ENCODE measurements at places on chromosomes 11 and 22.

GRCh38 chr11:103067118-103067517 lies 24.8 kb downstream of the DCUN1D5 start:
- no peak for DNase-seq

GRCh38 chr22:48554893-48555572 lies 1272.6 kb downstream of the BRD1 start:
- DNase-seq = no peak

DNA sequence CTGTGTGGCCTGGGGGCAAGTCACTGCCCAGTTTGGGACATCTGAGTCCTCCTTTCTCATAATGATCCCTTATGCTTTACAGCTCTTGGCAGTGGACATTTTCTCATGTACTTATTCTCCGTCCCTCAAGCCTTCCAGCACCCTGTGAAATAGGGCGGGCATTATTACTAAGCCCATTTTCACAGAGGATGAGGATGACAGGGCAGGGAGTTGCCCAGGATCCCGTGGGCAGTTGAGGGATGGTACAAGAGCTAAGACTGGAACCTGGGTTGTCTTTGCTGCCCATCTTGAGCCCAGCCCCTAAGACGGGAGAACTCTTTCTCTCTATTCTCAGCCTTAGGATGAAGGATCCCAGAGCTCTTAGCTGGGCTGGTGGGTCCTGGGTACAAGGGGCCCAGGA lies 11.2 kb downstream of the CD82 start:
- DNase-seq = no peak

- no peak for DNase-seq
Observed at GRCh38 chr11:124611064-124611463, at the start of gene PANX3. TSS of gene PANX3 (plus strand) at chr11:124611428. CDS start at chr11:124611557, 129 bp downstream.

DNA sequence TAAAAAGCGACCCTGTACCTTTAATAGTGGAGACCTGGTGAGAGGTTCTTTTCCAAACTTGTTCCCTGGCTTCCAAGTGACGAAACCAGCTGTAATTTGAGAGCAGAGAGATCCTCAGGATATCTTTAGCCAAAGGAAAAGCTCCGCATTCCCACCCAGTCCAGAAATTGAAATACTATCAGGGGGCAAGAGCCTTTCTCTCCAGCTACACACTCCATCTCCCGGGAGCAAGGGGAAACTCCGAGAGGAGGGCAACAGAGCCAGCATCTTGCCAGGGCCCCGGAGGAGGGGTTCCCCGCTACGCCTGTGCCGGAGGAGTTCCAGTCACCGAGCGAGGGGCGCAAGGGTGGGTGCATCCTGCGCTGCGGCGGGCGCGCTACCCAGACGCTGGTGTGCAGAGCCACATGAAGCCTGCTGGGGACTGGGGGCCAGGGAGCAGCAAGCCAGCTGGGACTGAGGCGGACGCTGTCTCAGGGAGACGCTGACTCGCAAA lies at the start of gene FIBIN:
Gene FIBIN, plus strand, starts transcription at position 148 of the 493 bp plus-strand sequence. CDS start 415 bp downstream, outside the sequence.
- no peak for DNase-seq

GRCh38 chr11:130706572-130706971 lies 209.7 kb downstream of the SNX19 start:
- no peak for DNase-seq

GRCh38 chr11:117094776-117095175 lies 3.5 kb downstream of the SIK3 start:
- DNase-seq = no peak

DNA sequence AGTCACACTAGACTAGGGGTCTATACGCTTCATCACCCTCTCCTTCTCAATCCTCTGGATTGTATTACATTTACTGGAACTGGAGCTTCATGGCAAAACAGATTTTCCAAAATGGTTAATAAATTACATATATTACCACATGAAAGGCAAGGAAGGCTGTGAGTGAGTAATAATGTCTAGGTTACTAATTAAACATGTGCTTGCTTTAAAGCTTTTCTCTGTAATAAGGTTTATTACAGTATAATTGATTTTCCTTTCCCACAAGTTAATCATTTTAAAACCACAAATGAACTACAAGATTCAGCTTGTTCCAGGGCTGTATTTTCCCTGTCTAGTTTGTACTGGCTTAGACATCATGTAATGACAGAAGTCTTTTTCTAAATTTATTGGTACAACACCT lies 25.6 kb downstream of the MMP13 start:
- DNase-seq = no peak

DNA sequence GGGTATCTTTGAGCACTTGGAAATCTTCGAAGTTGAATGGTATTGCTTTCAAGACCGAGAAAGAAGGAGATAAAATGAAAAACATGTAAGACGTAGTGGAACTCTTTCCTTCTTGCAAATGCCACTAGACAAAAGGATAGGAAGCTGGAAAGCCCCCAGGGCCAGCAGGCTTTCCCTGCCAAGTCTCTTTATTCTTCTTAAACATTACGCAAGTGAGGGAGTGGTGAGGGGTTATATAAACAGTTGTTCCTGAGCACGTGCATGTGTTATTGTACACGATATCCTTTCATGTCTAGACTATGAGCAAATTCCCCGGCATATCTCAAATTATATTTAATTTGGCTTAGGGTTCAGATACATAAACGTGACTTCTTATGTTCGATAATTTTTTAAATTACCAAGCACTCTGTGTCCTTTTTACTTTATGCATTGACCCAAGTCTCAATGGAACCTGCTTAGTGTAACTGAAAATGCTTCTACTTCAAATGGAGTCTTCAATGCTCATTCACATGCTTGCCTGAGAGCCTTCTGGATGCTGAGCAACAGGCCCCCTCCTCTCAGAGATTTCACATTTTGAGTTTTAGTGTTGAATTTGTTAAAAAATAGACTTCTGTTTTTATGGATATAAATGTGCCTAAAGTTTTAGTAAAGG lies 59.0 kb downstream of the PPP2R1B start:
- DNase-seq = no peak

DNA sequence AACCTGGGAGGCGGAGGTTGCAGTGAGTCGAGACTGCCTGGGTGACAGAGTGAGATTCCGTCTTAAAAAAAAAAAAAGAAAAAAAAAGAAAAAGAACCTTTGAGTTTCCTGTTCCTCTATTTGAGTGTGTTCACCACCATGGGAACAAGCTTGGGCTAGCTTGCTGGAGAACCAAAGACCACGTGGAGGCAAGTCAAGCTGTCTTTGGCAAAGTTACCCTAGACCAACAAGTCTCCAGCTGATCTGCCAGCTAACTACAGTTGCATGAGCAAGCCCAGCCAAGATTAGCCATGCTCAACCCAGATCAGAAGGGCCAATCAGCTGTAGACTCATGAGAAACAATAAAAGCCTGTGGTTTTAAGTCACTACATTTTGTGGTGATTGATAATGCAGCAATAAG lies 29.7 kb downstream of the SLN start:
- no peak for DNase-seq

DNA sequence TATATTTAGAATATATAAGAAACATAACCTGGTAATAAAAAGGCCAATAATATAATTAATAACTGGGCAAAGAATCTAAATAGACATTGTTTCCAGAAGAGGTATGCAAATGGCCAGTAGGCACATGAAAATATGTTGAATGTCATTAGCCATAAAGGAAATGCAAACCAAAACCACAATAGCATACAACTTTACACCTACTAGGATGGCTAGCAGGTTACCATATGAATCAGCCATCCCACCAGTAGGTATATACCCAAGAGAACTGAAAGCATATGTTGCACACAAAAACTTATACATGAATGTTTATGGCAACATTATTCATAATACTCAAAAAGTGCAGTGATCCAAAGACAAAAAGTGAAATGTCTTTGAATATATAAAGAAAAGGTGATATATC lies 2.7 kb upstream of the OR2D2 start:
- DNase-seq = peak; percentile 35

DNA sequence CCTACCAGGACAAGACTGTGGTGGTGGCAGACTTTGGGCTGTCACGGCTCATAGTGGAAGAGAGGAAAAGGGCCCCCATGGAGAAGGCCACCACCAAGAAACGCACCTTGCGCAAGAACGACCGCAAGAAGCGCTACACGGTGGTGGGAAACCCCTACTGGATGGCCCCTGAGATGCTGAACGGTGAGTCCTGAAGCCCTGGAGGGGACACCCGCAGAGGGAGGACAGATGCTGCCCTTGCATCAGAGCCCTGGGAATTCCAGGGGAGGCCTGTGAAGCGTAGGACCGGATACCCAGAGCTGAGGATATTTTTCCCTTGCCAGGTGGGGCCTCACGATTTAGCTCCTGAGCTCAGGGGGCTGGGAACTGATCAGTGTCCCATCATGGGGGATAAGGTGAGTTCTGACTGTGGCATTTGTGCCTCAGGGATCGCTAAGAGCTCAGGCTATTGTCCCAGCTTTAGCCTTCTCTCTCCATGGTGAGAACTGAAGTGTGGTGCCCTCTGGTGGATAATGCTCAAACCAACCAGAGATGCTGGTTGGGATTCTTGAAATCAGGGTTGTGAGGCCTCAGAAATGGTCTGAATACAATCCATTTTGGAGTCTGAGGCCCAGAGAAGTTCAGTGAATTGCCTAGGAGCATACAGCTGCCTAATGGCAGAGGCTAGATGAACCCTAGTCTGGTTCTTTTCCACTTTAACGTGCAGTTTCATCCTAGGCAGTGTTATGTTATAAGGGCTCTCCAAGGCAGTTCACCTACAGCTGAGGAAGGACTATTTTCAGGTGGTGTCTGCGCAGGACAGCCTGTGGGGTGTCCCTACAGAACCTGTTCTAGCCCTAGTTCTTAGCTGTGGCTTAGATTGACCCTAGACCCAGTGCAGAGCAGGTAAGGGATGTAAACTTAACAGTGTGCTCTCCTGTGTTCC lies 19.5 kb downstream of the PIK3IP1 start:
- peak; percentile 56 for DNase-seq

DNA sequence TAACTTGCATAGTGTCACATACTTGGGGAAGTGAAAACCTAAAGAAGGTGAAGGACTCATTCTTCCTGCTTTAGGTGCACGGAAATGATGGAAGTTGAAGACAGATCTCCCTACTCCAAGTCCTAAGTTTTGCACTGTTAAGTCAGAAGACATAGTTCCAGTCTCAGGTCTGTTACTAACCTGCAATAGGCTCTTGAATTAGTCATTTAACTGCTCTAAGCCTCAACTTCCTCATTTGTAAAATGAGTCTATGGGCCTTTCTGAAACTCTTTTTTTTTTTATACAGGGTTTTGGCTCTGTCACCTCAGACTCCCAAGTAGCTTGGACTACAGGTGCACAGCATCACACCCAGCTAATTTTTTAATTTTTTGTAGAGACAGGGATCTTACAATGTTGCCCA lies 30.8 kb upstream of the POU2AF1 start:
- DNase-seq = no peak

GRCh38 chr11:68780829-68781228 lies 29.5 kb upstream of the TESMIN start:
- no peak for DNase-seq

DNA sequence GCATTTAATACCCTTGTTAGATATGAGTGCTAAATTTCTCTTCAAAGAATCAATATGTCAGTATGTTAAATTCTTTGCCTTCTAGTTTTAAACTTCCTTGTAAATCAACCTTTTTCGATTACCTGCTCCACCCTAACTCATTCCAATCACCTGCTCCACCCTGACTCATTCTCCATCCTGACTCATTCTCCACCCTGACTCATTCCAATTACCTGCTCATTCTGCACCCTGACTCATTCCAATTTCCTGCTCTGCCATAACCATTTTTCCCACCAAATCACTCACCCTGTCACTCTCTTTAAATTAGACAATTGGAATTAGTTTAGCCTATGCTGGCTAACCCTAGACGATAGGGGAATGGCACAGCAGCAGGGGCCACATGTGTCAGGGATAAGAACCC lies 519.5 kb upstream of the LRRC4C start:
- peak; percentile 1 for DNase-seq

GRCh38 chr11:102396708-102397563 lies 49.9 kb downstream of the BIRC2 start:
- DNase-seq = peak; percentile 67

GRCh38 chr11:1548221-1549070 lies 23.6 kb downstream of the DUSP8 start:
- DNase-seq = no peak

GRCh38 chr22:20465759-20466077 lies 28.1 kb upstream of the SCARF2 start:
- no peak for DNase-seq

DNA sequence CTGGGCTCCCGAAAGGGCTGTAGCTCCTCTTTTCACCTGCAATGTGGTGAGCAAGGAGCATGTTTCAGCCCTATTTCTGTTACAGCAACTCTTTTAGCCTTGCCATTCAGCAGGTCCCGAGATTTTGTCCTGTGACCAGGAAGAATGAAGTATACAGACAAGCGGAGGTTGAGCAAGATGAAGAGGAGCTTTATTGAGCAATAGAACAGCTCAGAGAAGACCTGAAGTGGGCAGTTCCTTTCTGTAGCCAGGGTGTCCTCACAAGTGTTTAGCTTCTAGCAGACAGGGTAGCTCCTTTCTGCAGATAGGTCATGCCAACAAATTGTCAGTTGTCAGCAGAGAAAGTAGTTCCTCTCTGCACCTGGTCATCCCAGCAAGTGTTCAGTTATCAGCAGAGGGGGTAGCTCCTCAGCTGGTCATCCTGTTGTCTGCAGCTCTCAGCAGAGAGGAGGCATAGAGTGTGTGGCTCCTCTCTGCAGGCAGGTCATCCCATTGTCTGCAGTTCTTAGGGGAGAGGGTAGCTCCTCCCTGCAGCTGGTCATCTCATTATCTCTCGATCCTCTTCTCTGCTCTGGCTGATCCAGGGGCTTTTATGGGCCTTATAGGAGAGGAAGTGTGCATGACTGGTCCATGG lies 5.4 kb upstream of the OR56A4 start:
- DNase-seq = no peak

GRCh38 chr11:86103808-86104207 lies 34.9 kb upstream of the PICALM start:
- DNase-seq = no peak

GRCh38 chr11:65135633-65136145 lies 1.4 kb upstream of the SYVN1 start:
- DNase-seq = no peak

- DNase-seq = peak; percentile 35
Observed at GRCh38 chr11:102664001-102664752, 39.0 kb upstream of the MMP20 start.

- no peak for DNase-seq
Observed at GRCh38 chr22:50145721-50146438, 24.7 kb upstream of the PANX2 start.

- DNase-seq = no peak
Observed at GRCh38 chr22:43343670-43344519, 723 bp upstream of the SCUBE1 start.

Data from activated CD4-positive, alpha-beta T cell treated with anti-CD3 and anti-CD28 coated beads, Interleukin-2, amount 50 U/mL, for 16 hours (primary cell).